ENCODE measurements at places on chromosomes 11 and 22.

DNA sequence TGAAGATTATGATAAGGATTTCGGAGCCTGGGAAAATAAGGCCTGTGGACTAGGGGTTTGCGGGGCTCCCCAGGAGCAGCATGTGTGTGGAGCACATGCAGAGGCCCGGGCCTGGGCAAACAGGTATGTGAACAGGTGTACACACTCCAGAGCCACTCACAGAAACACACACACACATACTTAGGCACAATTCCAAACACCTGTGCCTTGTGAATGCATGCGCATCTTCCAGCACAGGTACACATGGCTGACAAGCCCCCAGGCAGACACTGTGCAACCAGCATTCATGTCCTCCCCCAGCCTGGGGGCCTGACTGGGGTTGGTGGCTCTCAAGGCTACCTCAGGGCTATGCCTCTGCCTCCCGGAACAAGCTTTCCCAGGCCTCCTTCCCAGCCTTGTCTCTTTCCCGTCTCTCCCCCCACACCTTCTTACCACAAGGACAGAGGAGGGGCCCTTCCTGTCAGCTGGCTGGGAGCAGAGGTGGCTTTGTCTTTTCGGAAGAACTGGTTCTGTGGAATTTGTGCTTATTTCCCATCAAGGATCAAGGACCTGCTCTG lies 2.6 kb upstream of the P2RY6 start:
- DNase-seq: no peak

- no peak for DNase-seq
Measured at GRCh38 chr22:29231971-29232959, 26.6 kb downstream of the EMID1 start.

- DNase-seq: no peak
Measured at GRCh38 chr22:20520093-20520511, 12.7 kb downstream of the MED15 start.

- DNase-seq: no peak
Measured at GRCh38 chr11:40149721-40150120, 1309.7 kb downstream of the LRRC4C start.

- no peak for DNase-seq
Measured at GRCh38 chr22:46405901-46406300, 70.4 kb downstream of the TRMU start.

- DNase-seq: no peak
Measured at GRCh38 chr11:122734848-122735496, 79.5 kb downstream of the UBASH3B start.

Data from NT2/D1 (cell line).